ENCODE measurements at places on chromosomes 12 and 14.

DNA sequence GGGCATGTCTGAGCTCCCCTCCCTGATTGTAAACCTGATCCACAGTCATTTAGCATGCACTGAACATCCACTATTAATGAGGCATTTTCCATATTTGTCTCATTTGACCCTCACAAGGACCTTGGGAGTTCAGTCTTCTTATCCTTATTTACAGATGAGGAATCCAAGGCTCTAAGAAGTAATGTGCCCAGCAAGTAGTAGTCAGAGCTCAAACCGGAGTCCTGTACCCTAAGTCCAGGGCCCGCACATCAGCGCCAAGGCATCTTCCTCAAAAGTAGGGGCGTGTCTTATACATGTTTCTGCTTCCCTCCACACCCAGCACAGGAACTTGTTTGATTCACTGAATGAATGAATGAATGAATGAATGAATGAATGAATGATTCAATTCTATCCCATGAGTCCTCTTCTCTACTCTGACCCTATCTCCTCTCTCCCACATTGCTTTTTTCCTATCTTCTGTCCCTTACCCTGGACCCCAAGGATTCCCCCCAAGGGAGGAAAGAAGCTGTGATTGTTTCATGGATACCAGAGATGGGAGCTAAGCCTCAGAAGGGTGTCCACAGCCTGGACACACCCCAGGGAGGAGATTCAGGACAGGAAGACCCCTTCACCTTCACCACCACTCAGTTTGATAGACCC, 21.8 kb upstream of the KRT8 start:
- DNase-seq, result no peak

DNA sequence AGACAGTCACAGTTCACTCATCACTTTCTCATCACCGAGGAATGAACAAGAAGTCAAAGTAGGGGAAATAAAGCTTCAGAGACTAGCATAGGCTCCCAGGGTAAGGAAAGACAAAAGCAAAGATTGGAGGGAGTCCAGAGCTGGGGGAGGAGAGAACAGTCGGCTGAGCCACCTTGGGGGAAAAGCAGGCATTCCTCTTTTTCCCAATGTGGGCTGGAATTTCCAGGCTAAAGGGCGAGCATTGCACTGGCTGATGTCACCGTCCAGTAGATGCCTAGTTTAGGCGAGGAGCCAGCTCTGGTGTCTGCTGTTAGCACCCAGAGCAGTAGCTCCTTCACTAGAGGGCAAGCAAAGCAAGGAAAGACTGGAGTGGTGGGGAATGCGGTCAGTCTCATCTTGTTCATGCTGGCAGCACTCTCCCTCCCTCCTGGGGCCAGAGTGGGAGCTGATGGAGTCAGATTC, 8.5 kb upstream of the KRT75 start:
- no peak for DNase-seq

- DNase-seq, result no peak
Measured at GRCh38 chr12:18782827-18783226, 44.9 kb downstream of the CAPZA3 start.

DNA sequence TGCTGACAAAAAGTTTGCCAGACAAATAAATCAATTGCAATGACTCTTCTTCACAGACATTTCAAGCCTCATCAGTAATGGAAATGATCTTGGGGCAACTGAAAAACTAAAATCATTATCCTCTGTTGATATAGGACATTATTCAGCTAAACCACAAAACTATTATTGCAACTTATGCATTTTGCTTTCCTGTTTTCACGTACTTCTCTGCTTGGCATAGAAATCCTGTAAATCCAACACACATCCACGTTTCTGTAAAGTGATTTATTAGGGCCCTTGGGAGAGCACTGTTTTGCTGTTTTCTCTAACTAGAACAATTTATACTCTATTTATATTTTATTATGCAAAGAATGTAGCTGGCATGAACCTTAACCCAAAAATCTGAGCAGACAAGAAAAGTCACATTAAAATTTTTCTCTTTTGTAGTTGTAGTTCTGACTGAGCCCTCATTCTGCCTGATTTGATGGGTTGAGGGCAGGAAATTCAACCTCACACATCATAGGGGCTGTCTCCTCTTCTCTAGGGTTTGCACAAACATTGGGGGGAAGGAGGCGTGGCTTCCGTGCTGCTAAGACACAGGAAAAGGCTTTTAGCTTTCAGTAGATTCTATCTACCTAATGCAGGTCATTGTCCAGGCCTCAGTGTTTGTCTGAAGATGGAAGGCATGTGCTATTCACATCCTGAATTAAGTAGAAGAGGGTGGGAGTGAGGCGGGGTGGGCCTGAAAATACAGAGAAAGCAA, 11.5 kb upstream of the NUP107 start:
- peak; percentile 68 for DNase-seq

DNA sequence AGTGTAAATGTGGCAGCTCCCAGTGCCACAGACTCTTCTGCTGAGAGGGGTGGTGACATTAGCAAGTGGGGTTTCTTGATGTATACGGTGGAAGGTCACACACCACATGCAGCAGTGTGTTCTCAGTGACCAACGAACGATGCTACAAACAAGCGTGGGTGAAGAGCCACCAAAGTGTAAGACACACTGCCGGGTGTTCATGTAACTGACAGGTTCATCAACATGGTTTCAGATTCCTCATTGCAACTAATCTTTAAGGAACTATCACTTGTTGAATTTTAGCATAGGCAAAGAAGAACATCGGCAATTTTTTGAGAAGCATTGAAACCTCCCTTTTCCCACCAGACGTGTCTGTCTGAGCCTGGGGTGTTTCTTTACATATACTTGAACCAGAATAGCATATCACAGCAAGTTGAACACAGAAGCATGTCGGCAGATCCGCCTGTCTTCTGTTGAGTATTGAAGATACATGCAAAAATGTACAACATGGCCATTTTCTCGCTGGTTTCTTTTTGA, 58.8 kb downstream of the PPP2R5C start:
- DNase-seq, result no peak

DNA sequence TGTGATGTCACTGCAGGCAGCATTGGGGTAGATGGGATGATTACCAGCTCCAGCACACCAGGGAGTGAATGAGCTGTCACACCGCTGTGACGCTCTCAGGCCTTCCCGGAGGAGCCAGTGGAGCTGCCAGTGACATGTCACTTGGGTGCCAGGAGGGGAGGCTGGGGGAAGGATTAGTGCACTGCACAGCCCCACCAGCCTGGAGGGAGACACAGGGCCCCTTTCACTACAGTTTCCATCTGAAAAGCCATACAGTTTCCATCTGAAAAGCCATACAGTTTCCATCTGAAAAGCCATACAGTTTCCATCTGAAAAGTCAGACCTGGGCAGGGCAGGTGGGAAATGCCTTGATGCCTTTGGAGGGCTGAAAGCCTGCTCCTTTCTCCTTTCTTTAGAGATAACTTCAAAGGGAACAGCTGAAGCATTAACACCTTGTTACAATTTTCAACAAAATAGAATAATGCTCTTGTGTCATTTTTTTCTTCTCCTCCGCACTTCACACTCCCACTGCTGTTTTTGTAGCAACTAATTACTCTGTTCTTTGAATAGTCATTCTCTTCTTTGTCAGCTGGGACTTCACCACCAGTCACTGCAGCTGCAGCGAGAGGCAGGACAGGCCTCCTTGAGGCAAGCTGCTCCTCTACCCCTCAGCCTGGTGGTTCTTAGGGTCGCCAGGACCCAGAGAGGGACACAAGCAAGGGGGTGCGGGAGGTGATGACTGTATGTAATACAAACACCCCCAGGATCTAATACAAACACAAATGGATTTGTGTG, 256.9 kb upstream of the RGS6 start:
- no peak for DNase-seq

DNA sequence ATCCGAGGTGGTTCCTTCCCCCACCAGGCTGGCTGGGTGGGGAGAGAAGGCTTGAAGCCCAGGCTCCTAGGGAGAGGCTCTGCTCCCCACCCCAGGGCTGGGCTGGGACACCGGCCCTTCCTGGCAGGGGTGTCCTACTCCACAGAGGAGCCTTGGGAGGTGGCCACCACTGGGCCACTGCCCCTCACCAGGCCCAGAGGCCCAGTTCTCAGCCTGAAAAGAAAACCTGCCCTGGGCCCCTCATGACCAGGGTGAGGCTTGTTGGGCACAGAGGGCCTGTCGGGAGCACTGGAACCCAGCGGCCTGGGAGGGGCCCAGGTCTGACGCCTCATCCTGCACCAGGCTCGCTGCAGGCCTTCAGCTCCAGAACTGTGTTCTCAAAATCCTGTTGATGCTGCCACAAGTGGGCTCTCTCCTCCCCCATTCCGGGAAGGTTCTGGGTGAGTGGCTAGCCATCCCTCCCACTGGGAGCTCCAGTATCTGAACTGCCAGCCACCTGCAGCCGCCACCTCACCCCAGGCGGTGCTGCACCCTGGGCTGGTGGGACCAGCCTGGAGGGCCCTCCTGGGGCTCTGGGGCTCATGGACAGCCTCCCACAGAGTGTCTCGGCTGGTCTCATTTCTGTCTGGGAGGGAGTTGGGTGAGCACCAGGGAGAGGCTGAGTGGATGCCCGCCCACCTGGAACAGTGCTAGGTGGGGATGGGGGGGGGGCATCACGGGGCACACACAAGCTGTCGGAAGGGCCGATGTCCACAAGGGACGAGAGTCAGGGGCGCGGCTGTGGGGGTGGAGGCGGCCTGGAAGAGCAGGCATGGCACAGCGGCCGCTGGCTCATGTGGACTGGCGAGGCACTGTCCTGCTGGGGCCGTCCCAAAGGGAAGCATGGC, 11.8 kb downstream of the BAG5 start:
- no peak for DNase-seq

Measured in activated CD4-positive, alpha-beta T cell treated with anti-CD3 and anti-CD28 coated beads, Interleukin-2, amount 50 U/mL, for 1 hour (primary cell).